Stimulated activated CD4-positive, alpha-beta T cell treated with anti-CD3 and anti-CD28 coated beads, Interleukin-1b, Interleukin-23, amount 100 ng/mL, for 4 hours (primary cell): ENCODE measurements at places on chromosomes 5 and 9.

GRCh38 chr5:100841358-100842076 is 61.6 kb downstream of the ST8SIA4 start:
- DNase-seq: no peak

DNA sequence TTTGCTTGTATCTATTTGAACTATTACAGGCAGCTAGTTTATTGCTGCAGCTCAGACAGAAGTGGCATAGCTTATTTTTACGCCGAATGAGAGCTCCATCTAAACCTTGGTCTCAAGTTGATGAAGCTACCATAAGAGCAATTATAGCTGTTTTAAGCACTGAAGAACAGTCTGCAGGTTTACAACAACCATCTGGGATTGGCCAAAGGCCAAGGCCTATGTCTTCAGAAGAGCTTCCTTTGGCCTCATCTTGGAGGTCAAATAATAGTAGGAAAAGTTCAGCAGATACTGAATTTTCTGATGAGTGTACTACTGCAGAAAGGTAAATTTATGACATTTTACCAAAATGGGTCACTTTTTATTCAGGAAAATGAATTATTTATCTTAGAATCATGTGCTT is 67.9 kb downstream of the YTHDC2 start:
- no peak for DNase-seq

DNA sequence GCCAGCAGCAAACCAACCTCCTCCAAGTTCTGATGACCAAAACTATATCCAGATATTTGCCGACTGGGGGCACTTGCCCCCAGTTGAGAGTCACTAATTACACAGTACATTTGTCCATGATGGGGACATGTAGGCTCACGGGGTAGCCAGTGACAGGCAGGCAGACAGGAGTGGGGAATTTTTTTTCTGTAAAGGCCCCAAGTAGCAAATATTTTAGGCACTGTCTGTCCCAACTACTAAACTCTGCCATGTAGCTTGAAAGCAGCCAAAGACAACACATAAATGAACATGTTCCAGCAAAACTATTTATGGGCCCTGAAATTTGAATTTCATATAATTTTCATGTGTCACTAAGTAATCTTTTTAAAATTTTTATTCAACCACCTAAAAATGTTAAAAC is 80.7 kb downstream of the GRIA1 start:
- no peak for DNase-seq

- no peak for DNase-seq
Measured at GRCh38 chr9:138045541-138046490, 168.2 kb downstream of the CACNA1B start.

GRCh38 chr5:151042453-151043093 is 22.2 kb downstream of the GPX3 start:
- DNase-seq: no peak

- no peak for DNase-seq
Measured at GRCh38 chr5:36276864-36277263, 24.8 kb downstream of the RANBP3L start.
